ENCODE measurements at places on chromosomes 2 and 18.

DNA sequence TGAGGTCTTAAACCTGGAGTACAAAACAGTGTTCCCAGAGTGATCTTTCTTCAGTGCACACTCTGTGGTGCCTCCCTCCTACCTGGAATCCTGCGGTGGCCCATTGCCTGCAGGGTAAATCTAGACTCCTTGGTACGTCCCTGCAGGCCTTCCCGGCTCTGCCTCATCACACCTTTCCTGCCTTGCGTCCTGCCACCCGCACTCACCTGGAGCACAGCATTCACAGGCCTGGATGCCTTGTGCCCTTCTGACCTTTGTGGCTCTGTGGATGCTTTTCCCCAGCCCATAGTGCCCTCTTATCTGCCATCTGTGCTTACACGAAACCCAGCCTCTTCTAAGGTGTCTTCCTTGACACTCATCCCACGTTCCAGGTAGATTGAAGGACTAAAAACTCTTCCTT is 62.7 kb downstream of the PRKRA start:
- no peak for DNase-seq

- no peak for DNase-seq
Observed at GRCh38 chr2:112033600-112033999, 21.5 kb upstream of the TMEM87B start.

DNA sequence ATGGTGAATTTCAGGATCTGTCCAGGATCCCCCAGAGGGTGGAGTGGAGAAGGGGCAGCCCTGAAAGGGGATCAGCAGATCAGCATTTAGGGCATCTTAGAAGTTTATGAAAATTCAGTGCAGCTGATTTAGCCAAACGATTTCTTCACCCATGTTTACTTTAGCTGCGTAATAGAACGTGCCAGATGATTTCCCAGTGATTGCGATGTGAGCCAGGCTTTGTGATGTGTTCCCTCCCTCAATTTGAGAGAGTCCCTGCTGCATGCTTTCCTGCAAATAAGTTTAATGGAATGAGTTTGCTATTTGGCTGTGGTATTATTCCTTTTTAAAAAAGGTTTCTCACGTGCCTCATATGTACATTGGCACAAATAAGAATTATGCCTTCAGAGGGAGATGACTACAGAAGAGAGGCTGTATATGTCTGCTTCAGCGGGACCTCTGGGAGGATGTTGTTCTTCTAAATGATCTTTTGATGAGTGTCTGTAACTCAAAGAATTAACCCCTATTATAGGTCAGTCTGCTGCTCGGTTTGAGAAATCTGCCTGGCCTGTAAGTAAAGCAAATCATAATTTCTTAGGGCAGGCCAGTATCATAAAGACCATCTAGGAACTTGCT is 111.9 kb downstream of the MRO start:
- no peak for DNase-seq

- no peak for DNase-seq
Observed at GRCh38 chr2:233029321-233029720, 3.2 kb upstream of the NEU2 start.

DNA sequence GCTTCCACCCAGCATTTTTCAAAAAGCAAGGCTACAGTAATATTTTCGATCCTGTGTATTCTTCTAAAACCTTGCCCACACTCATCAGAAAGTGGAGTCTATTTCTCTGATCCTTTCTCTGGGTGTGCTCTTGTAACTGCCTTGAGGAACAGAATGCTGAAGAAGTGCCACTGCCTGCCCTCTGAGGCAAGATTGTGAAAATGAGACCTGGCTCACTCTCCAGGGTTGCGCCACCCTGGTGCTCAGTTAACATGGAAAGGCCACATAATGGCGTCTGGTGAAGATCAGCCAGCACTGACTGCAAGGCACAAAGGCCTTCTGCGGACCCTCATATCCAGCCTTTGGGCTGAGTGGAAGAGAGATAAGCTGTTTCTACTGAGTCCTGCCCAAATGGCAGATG is 11.2 kb upstream of the SH3RF3 start:
- no peak for DNase-seq

GRCh38 chr2:138298900-138299299 is 202.7 kb upstream of the SPOPL start:
- no peak for DNase-seq
